AG04449 (cell line): ENCODE measurements at places on chromosomes 12 and 14.

DNA sequence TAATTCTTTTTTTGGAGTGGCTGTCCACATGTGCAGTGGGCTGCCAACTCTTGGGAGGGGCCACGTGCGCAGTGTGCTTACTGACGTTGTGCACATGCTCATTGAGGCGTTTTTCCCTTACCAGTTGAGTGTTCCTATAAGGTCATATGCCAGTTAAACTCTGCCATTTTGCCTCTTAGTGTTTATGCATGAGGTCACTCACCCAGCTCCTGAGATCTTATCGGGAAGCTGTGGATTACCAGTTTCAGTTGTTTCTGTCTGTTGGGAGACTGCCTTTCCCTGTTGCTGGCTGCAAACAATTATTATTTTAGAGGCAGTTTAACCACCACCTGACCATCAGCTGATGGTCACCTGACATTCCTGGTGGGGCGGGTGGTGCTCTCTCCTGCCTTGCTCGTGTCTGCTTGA, 16.1 kb upstream of the KIF21A start:
- DNase-seq = no peak

DNA sequence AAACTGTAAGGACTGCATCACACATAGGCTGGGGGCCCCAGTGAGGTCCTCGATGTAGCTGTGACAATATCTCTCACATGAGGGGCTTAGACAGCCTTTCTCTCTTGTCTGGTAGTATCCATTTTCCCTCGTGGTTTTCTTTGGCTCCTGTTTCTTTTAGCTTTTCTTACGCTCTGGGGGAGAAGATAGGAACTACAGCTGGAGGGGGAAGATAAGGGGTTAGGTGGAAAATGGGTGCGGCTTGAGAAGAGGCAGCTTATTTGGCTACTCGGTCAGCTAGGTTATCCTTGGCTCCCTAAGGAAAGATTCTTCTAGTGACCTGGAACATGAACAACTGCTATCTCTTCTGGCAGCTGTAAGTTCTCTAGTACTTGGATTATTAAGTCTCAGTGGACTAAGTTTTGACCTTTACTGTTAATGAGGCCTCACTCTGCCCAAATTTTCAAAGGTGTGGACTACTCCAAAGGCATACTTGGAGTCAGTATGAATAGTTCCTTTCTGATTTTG, 28.7 kb upstream of the CPNE8 start:
- DNase-seq = no peak

GRCh38 chr14:93975791-93976476, 436 bp downstream of the ASB2 start:
- no peak for DNase-seq

GRCh38 chr14:23358553-23359166, 6.0 kb upstream of the SLC22A17 start:
- DNase-seq = no peak

GRCh38 chr12:100474617-100475016, 951 bp downstream of the NR1H4 start:
- no peak for DNase-seq

DNA sequence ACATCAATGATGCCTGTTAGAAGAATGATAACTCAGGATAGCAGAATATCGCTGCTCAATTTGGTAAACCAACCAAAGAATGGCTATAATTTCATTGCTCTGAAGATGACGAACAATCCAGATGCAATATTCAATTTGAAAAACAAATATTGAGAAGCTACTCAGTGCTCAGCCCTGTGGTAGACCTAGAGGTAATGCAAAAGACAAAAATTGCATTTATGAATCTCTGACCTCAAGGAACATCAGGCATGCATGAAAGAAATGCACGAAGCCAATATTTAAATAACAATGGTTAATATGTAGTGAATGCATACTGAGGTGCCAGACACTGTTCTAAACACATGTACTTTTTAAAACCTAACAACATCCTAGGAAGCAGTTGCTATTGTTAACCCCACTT, 298.6 kb upstream of the TMTC1 start:
- DNase-seq = no peak

DNA sequence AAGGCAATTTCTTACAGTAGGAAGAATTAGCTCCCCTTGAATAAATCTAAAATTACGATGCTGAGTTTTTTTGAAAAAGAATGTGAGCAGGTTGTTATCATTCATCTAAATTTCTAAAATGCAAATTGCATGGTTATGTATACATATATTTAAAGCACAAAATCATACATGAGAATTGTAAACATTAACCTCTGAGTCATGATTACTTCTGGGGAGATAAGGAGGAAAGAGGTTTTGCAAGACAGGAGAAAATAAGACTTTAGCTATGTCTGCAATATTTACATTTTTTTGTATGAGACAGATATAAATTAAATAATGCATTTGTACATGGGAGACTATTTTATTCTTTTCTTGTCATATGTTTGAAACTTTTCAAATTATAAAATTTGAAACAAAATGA, 72.2 kb downstream of the TSPAN8 start:
- DNase-seq = no peak

DNA sequence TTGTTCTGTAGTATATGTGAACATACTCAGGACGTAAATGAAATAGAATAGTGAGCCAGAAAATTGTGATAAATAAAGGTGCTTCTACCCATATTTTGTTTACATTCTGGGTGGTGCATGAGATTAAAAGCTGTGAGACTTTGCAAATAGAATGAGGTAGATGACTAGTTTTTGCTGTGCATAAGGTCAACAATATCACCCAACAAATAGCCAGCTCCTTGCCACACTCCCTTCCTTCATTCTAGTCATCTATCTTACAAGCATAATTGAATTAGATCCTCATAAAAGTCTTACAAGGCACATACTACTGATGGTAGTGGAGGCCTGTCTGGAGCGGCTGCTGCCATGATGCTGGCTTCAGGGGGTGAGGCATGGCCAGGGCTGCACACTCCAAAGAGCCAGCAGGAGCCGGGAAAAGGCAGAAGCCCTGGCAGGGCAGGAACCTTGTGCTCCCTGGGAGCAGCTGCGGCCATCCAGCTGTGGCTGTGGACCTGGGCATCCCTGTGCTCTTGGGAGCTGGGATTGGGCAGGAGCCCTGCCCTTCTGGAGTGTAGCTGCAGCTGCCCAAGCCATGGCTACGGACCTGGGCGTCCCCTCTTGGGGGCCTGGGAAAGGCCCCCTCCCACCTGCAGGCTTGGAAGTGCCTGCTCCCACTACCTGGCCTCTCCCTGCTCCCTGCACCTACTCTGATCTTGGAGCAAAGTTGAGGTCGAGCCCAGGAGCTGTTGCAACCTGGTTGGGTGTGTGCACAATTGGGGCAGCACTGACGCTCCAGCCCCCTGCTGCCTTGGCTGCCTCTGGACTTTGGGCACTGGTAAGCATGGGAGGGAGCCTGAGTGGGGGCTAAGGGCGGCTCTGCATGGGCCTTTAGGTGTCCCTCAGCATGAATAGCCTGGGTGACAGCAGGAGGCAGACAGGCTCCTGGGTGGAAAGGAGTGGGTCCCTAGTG, 112.8 kb downstream of the DACT1 start:
- DNase-seq = no peak

DNA sequence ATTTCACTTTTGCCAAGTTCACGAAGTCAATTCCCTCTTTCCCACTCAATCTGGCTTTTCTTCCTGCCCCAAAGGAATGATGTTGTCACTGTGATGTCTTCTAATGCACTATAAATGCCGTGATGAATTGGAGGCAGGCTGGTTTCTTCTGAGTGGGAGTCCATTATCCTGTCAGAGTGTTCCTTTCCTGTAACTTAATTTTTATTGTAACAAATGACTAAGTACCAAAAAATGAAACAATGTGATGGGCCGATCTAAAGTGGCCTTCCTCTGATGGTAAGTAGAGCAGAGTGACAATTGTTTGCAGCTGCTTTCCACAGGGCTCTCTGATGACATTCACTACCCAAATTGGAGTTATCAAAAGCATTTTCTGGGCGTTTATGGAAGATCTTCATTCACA, 22.2 kb downstream of the TMEM30B start:
- no peak for DNase-seq

DNA sequence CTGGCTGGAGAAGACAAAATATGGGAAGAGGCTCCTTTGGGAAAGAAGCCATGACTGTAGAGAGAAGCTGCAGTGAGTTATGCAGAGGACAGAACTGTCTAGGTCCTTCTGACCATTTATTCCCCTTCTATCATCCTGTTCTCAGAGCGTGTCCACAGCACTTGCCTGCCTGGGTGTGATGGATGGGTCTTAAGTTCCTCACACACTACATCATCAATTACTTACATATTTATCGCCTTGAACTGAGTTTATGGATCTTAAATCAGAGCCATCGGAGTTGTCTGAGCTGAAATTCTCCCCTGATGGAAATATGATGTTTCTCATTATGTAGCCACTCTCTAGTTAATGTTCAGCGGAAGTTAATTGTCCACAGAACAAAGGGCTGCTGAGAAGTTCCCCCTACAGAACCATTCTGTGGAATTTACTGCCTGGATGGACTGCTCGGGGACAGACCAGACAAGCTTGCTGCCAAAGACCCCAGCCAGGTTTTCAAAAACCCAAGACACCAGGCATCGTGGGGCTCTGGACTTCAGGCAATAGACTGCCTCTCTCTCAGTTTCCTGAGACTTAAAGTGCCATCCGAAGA, 232.5 kb upstream of the NOS1 start:
- DNase-seq = no peak

DNA sequence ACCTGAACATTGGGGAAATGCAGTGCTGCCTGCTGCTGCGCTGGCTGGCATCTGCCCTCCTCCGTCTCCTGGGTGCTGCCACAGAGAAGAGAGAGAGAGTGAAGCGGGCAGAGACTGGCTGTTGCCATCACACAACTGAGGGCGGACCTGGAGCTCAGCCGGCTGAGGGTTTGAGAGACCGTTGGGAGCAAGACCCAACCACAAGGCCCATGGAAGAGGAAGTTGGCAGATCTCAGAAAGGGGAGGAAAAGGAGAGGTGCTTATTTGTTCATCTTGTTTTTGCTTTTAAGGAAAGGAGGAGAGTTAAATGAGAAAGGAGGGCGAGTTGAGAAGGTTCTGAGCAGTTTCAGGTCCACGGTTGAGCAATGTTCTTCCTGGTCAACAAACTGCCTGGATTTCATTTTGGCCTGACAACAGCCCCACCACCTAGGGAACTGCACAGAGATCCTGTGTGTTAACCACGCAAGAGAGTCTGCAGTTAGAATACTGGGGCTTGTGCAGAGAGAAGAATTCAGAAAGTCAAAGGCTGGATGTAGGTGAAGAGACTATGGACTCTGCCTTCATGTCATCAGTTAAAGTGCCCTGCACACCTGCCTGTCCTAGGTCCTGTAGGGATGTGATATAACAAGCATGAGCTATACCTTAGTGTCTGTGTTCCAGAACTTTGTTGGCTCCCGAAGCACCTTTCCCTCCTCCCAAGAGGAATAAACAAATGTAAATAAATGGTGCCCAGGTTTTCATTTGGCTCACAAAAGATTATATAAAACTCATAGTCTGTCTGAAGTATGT, 124.6 kb downstream of the ETV6 start:
- DNase-seq = no peak

DNA sequence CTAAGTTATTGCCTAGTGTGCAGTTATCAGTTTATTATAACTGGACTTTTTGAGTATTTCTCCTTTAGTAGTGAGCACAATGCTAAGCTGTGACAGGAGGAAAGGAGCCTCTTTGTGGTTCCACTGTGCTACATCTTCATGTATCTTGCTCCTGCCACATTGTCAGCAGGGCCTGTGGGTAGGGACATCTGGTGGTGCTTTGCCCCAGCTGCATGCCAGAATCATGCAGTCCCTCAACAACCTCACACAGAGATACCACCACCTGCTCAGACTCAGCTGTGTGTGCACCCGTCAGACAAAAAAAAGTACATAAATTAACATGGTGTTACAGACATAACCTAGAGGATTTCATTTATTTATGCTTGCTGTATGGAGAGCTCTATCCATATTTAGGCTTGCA, 51.1 kb downstream of the MIS18BP1 start:
- DNase-seq = no peak

GRCh38 chr12:47190271-47190750, 110.6 kb upstream of the AMIGO2 start:
- DNase-seq = no peak

- DNase-seq = peak; percentile 45
These were observed 38.0 kb downstream of the DPF3 start for GRCh38 chr14:72855913-72856312.

DNA sequence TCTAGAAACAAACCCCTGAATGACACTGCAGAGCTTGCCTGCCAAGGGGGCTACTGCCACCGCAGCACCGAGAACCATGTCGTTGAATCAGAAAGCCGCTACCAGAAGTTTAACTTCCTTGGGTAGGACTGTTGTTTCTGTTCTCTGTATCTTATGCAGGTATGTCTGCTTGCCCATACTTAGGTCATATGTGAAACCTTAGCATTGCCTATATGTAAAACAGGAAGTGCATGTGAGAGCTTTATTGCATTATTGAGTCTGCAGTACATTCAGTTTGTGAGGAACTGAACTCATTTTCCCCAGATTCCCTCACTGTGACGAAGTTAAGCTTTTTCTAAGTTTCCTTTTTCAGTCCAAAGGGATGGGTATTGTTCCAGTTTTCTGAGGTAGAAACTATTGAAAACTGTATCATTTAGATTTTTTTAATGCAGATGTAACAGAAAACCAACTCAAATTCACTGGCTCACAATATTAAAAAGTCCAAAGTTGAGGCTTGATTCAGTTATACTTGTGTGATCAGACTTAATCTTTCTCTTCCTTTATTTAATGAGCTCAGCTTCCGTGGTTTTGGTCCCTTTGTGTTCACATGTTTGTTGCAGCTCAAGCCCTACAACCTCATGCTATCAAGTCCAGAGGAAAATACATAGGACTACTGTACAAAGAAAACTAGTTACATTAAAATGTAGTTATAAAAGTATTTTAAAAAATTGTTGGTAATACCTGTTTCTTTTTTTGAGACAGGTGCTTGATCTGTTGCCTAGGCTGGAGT, 6.9 kb downstream of the FBXO34 start:
- DNase-seq = no peak

- DNase-seq = no peak
These were observed 42.1 kb downstream of the CCDC175 start for GRCh38 chr14:59534361-59534987.

- DNase-seq = peak; percentile 77
These were observed 58.8 kb downstream of the CCER1 start for GRCh38 chr12:90896164-90896563.

DNA sequence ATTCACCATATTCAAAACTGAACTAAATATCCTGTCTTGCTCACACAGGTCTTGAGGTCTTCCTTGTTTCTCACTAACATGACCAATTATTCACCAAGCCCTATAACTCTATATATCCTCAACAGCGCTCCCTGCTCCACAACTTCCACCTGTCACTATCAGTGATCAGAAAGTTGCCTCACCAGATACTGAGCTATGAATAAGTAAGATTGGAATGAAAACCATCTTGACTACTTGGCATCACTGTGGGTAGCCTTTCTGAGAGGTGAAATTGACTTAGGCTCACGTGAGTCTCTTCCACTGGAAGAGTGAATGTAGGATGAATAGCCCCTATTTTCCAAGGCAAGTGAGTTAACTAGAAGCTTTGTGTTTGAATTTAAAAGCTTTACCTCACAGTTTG, 167.1 kb downstream of the PIK3C2G start:
- DNase-seq = no peak

GRCh38 chr12:132404435-132404855, 75.1 kb upstream of the GALNT9 start:
- no peak for DNase-seq
